Colonic mucosa (tissue), 4 donors: ENCODE measurements at places on chromosomes 5 and 9. TPM values are rescaled to one million over a fixed set of nuclear protein-coding genes. Genes with fewer than 3 reads are reported as not detected.

Gene NEURL1B
- 99.9 TPM for total RNA-seq

Gene SLC36A2
- total RNA-seq: not detected

Gene C9
- total RNA-seq: not detected

Gene TMEFF1
- not detected for total RNA-seq

Gene DDX4
- not detected for total RNA-seq
